ENCODE measurements at places on chromosomes 4 and X.

DNA sequence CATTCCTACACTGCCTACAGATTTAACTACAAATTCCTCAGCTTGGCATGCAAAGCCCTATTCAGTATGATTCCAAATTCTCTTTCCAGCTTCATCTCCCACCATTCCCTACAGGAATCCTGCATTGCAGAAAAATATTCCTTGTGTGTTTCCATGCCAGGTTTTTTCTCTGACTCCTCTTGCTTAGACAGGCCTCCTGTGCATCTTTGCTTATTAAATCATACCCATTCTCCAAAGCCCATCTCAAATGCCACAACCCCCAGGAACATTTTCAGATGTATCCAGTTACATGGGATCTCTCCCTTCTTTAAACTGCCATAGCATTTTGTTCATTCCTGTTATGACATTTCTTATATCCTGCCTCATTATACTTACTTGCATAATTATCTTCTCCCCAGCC is 106.4 kb upstream of the GRIA3 start:
- DNase-seq = no peak

DNA sequence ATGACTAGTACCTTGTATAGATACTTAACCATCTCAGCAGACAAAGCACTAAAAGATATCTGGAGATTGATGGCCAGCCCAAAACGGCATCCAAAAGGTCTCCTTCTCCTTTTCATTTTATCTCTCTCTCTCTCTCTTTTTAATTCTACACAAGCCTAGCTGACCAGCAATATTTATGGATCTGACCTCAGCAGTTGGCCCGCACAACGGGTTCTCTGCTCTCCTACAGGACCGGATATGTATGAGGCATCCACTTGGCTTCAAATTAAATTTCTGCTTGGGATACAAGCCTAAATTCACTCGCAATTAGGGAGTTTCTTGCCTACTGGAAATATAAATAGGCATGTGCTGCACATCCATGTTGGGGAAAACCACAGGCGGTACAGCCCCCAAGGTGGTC is 22.5 kb upstream of the CT55 start:
- no peak for DNase-seq

DNA sequence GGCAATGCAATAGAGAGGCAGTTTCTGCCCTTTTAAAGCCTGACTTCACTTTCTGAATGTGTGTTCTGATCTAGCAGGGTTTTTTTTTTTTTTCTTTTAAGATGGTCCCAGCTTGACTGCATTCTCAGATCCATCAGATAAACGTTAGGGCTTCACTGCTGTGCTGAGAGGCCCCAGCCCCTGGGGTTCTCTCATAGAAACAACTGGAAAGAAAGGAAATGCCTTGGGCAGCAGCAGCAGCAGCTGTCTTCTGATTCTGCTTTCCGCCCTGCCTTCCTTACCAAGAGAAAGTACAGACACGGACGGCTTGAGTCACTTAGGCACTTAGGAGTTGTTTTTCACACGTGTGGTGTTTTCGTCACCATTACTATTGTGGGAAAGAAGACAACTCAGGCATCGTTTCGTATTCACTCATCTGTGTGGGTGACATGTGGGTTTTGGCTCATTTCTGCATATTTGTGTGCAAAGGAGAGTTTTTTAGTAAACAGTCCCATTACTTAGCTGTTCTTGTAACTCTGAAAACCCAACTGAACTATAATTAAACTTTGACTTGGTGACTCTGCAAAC is 172.0 kb downstream of the PTTG2 start:
- no peak for DNase-seq

- no peak for DNase-seq
Measured at GRCh38 chr4:138596896-138597295, 354.7 kb upstream of the SLC7A11 start.

DNA sequence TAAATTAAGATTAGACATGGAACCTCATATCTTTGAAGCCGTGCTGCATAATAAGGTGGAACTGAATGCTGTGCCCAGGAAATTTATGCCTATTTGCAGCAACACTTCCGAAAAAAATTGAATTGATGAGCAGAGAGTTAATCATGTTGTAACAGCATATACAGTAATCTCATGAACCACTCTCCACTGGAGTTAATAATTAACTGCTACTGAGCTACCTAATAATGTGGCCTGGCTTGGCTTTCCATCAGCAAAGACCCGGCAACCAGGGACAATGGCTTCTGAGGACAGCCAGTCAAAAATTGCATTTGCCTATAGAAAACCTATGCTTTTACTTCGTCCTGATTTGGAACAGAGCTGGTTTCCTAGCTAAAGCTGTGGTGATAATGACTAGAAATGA is 63.8 kb upstream of the GATB start:
- no peak for DNase-seq

DNA sequence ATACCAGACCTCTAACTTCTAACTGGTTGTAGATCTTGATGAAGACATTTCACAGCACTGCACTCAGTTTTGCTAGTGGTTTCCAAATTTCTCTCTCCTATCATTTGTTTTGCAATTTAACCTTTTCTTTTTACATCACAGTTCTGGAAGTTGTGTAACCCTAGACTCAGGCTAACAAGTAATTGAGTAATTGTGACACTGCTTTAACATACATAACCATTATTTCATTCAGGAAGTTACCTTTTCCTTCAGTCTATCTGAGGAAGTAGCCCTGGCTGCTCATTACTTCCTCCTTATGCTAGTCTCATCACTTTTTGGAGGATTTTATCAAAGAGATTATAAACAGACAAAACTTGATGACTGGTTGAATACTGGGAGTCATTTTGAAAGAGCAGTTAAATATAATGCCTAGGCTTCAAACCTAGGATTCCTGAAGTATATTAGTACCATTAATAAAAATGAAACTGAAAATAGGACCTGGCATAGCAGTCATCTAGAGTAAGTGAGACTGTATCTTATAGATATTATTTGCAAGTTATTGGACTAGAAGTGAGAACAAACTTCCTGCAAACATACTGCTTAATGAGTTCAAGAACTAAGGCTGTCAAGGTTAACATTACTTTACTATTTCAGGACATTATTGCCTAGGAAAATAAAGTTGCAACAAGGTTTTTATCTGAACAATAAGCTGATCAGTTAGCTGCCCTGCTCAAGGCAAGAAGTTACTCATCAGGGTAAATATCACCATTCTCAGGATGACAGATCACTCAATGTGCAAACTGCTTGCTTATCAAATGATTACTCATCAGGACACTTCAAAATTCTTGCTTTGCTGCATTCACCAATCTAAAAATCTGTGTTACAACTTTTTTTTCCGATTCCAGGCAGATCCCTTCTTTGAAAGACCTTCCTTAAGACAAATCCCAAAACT is 25.6 kb upstream of the TEX13C start:
- no peak for DNase-seq

DNA sequence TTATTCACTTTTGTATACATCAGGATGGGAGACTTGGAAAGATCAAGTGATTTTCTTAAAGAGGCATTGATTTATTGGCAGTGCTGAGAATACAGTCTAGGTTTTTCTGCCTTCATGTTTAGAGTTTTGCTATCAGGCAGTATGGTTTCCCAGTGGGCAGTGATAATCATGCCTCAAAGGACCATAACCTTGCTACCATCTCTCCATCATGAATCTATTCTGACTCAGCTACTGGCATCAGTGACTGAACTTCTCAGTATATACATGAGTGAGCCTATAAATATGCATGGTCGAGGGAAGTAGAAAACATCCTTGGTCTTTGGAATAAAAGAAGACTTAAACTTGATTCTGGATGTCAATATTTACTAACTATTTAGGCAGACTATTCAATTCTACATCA is 562.0 kb upstream of the AADAT start:
- no peak for DNase-seq

- no peak for DNase-seq
Measured at GRCh38 chr4:86834901-86835300, 14.3 kb downstream of the SLC10A6 start.

- DNase-seq = no peak
Measured at GRCh38 chrX:9493936-9494335, 29.1 kb downstream of the TBL1X start.

GRCh38 chrX:40496728-40497127 is 84.0 kb upstream of the ATP6AP2 start:
- DNase-seq = no peak

DNA sequence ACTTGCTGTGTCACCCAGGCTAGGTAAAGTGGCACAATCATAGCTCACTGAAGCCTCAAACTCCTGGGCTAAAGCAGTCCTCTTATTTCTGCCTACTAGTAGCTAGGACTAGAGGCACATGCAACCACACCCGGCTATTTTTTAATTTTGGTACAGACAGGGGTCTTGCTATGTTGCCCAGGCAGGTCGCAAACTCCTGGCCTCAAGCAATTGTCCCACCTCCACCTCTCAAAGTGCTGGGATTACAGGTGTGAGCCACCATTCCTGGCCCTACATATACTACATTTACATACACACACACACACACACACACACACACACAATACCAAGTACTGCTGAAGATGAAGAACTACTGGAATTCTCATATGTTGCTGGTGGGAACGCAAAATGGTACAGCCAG is 26.9 kb downstream of the SMIM31 start:
- DNase-seq = no peak

DNA sequence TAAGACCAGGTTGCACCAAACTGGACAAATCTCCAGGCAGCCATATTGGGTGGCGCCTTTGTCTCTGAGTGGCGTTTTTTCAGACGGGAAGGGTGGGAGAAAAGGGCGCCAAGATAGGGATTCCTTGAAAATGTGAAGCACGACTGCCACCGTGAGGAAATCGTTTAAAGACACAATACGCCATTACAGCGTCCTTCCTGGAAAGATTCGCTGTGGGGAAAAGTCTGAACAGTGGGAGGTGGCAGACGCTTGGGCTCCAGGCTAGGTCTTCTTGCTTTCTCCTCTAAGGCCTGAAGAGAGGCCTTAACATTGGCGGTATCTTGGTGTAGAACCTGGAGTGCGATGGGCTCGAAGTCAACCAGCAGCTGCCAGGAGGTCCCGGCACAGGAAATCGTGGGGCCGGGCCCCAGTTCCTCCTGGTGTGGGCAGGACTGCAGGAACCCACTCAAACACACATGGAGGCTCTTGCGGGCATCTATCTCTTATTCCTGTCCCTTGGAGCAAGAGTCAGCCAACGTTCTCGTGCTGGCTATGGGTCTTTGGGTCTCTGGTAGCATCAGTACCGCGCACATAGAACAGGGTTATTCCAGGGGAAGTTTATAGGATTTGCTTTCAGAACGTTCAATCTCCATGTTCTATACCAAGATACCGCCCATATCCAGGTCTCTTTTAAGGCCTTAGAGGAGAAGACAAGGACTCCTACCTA is 208.8 kb downstream of the OR13H1 start:
- DNase-seq = peak; percentile 69

- DNase-seq = no peak
Measured at GRCh38 chr4:155887847-155888570, 15.5 kb upstream of the TDO2 start.

GRCh38 chr4:22427675-22428074 is 88.2 kb downstream of the ADGRA3 start:
- DNase-seq = no peak

GRCh38 chr4:118390121-118390520 is 37.3 kb upstream of the PRSS12 start:
- DNase-seq = no peak

GRCh38 chr4:81606166-81606565 is 134.5 kb upstream of the RASGEF1B start:
- no peak for DNase-seq

DNA sequence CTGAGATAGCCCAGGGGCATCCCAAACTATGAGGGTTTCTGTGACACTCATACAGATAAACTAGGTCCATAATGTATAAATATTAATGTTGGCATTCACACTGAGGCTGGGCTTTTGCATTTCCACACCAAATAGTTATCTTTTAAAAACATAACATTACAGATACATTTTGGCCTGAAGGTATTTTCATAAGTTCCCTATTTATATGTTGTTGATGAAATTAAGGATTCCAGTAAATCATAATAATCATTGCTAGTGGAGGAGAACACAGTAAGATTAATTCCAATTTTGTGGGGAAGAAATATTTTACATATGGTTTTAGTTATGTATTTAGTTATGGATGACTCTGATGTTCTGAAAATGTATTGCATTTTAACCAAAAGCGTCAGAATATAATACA is 479.6 kb downstream of the CCSER1 start:
- DNase-seq = no peak

DNA sequence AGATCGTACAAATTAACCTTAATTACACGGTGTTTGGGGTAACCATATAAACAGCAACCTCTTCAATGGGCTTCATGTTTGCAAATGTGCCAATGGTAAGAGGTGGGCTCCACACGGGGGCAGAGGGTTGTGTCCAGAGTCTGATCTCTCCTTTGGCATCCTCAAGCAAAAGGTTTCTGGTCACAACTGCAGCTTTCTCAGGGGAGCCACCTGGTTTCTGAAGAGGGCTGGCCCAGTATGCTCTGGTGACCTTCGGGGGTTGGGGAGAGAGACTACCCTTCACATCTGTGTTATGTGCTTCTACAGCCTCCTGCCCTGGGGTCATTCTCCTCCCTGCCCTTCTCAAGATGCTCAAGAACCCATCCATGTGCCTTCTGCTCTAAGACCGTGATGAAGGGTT is 259.6 kb downstream of the CRLF2 start:
- no peak for DNase-seq

DNA sequence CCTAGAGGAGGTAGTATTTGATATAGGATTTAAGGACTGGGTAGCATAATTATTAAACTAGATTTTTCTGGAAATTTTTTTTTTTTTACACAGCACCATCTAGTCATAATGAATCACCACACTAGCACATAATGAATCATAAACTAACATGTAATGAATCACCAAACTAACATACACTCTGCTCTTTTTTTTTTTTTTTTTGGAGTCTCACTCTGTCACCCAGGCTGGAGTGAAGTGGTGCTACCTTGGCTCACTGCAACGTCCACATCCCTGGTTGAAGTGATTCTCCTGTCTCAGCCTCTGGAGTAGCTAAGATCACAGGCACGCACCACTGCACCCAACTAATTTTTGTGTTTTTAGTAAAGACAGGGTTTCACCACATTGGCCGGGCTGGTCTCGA is 92.5 kb downstream of the FAM13A start:
- DNase-seq = no peak

DNA sequence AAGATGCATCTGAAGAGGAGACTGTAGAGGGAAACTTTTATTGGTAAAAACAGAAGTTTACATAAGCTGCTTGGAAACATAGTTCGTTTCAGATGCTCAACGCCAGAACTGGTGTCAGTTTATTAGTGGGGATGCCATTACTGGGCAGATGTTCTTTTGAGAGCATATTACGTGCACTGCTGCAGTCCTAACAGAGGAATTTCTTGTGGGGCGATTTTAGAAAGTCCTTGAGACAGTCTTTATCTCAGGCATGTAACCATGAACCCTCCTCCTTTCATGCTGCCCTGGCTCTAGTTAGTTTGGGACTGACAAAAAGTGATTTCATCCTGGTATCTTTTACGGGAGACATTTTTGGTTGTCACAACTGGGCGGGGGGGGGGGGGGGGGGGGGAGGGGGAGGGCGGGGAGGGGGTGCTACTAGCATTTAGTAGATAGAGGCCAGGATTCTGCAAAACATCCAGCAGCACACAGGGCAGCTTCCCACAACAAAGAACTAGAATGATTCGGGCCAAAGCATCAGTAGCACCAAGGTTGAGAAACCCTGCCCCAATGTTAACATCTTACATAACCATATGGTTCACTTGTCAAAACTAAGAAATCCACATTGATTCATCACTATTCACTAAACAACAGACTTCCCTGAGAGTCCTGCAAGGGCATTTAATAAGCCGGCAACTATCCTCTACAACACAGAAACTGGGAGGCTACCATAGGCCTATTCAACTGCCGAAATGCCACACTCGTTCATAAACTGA is 118.6 kb upstream of the FTHL17 start:
- no peak for DNase-seq
